ENCODE measurements at places on chromosomes 4 and X.

- DNase-seq = no peak
These were observed 1.3 kb upstream of the SOWAHD start for GRCh38 chrX:119756926-119757635.

DNA sequence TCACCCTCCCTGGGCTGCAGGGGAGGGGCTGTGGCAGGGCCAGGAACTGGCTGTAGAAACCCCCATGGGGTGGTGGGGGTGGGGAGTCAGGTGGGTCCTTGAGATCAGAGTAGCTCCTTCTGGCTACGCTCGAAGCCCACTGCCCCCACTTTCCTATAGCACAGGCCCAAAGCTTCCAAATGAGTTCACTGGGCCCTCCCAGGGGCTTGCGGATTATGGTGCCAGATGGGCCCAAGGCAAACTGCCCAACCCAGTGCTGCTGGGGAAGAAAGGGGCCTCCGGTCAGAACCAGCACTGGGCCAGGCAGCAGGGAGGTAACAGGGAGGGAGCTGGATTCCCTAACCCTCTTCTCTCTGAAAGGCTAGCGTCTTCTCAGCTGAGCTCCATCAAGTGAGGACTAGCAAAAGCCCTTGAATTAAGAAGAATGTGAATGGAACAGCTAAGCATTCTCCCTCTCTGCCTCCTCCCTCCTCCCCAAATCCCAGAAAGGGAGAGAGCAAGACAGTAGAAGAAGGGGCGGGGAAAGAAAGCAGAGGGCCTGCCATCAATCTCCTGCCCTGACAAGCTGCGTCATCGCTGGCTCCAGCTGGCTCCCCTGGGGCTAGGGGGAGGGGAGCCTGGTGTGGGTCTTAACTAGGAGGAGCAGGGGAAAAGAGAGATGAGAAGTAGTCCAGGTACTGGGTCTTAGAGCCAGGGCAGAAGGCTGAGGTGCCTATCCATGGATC is 34.7 kb downstream of the FRMPD3 start:
- DNase-seq = peak; percentile 83

- DNase-seq = no peak
These were observed 6.7 kb upstream of the FHIP1A start for GRCh38 chr4:151402145-151402865.

- DNase-seq = no peak
These were observed 181.2 kb upstream of the PPP3CA start for GRCh38 chr4:101528526-101528925.

DNA sequence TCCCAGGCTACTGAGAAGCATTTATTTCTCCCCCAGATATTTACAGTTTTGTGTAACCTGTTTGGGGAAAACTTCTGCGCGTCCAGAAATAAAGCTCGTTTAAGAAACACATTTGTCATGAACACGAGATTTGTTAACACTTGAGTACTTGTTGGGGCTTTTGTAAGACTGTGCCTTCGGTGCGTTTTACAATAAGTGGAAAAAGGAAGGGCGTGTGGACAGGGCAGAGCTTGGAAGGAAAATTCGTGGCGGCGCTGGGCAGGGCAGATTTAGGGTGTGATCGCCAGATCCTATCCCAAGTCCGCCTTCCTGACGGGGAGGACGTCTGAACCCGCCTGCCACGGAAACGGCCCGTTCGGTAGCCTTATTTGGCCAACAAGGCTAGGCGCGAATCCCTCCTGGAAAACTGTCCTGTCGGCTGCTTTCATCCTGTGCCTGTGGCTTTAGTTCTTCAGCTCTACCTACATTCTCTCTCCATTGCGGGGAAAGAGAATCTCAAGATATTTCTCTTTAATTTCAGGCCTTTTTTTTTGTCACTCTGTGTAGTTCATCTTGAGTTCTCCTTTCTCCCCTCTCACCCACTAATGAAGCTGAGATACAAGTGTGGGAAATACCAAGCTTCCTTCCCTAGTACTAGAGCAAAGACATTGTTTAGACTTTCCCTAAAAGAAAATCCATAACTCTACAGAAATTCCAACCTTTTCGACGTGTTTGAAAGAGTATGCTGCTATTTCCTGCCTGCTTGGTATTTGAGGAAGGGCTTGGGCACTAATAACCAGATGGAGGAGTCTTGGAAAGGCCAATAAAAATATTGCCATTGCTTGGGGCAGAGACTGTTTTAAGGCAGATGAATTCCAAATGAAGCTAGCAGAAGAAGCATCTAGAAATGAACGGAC is 982 bp downstream of the PDLIM5 start:
- peak; percentile 91 for DNase-seq

GRCh38 chr4:27846951-27847350 is 986.3 kb downstream of the STIM2 start:
- DNase-seq = no peak

- no peak for DNase-seq
These were observed 30.8 kb downstream of the NOP14 start for GRCh38 chr4:2932321-2932950.

DNA sequence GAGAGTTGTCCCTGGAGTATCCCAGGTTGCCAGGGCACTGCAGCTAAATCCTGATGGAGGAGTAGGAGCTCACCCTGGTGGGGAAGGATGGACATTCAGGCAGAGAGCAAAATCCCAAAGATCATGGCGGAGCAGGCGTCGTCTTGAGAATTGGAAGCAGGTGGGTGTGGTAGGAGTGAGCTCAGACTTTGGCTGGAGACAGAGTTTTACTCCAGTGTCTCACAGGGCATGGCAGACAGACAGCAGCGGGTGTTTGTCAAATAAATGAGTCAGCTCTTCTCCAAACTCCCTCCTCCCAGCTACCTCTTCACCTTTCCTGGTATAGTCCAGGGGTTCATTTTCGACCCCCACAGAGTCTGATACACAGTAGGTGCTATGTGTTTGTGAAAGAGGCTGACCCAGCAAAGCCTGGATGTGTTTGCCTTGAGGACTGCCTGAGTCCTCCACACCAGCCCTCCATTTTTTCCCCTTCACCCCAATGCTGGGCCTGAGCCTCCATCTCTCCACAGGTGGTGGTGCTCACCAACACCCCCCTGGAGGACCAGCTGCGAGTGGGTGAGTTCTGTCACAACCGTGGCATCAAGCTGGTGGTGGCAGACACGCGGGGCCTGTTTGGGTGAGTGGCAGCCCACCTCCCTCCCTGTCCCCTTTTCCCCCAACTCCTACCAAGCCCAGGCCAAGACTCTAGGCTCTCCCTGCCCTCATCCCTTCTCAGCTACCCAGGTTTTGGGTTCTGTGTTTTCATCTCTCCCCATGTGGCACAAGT is 6.9 kb downstream of the UBA1 start:
- no peak for DNase-seq

GRCh38 chr4:132383571-132384199 is 765.4 kb upstream of the PCDH10 start:
- no peak for DNase-seq

DNA sequence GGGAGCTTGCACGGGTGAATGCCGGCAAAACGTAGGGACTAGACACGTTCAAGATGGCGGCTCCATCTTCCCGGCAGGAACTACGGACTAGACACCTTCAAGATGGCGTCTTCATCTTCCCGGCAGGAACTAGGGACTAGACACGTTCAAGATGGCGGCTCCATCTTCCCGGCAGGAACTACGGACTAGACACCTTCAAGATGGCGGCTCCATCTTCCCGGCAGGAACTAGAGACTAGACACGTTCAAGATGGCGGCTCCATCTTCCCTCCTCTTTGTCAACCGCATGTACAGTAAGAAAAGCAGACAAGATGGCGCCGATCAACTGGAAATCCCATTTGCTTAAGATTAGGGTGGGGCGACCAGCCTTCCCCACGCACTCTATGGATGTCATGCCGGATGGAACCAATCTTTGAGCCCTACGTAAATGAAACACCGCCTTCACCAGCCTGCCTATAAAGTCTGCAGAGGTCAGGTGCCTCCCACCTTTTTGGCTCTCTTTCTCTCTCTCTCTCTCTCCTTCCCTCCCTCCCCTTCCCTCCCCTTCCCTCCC is 222.4 kb downstream of the CRLF2 start:
- DNase-seq = peak; percentile 87
